ENCODE measurements at places on chromosomes 2 and 18.

DNA sequence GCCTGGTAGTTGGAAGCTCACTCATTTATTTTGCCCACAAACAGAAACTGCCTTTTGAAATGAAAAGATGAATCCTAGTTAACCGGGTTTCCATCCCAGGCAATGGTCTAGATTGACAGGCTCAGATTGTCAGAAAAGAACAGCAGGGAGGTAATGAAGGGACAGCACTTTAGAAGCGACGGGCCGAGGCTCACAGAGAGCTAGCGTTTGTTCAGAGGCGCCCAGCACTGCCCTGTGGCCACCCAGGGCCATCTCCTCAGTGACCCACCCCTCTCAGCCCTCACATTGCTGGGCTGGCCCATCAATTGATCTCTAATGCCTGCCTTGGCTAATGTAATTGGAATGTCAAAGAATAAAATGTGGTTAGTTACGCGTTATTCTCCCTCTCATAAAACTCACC lies 304.8 kb downstream of the CDCA7 start:
- no peak for DNase-seq

- no peak for DNase-seq
Measured at GRCh38 chr18:26386002-26386401, 159.8 kb downstream of the TAF4B start.

GRCh38 chr2:101348883-101349282 lies 38.4 kb downstream of the CREG2 start:
- no peak for DNase-seq

GRCh38 chr2:60470340-60470739 lies 83.1 kb downstream of the BCL11A start:
- no peak for DNase-seq

DNA sequence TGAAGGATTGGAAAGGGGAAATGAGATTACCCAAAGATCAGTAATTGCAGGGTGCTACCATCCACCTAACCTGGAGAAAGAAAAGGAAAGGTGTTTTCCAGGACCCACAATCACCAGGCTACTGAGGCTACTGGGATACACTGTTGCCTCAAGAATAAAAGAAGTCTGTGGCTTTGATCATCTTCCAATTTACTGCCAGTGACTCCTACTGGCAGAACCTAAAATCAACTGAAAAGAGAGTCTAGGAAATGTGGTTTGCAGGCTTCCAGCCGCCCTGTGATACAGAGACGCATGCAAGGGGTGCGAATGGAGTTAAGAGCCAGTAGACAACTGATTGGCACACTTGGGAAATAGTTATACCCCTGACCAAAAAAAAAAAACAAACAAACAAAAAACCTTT lies 16.6 kb upstream of the TTL start:
- no peak for DNase-seq

GRCh38 chr18:37665346-37665745 lies 99.7 kb upstream of the CELF4 start:
- DNase-seq: no peak

DNA sequence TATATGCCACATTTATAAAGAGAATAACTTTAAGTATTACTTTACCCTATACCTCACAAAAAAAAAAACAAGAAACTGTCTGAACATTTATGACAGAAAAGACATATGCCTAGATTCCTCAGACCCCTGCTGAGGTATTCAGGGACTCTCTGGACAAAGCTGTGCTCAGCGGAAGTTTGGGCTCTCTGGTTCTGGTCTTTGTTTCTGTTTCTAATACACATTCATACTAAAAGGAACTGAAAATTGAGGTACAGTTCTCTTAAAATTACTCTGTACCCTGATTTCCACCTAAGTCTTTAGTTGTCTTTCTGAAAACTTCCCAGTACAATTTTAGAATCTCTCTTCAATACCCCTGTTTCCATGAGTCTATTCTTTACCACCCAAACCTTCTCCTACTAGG lies 160.3 kb downstream of the IKZF2 start:
- DNase-seq: no peak

DNA sequence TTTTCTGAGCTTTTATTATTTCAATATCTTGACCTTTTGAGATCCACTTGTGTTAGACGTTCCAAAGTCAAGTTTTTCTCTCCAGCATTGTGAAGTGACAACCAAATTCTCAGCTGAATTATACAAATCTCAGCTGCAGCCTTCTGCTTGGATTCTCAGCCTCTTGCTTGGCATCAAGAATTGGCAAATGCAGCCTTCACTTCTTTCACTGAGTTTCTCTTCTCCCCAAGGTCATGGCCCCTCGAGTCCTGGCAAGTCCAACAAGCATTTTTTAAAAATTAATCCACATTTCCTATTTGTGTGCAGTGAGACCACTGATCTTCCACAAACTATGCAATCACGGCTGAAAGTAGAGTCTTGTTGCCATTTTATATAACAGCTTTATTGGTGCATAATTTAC lies 23.4 kb upstream of the SMIM21 start:
- DNase-seq: no peak

GRCh38 chr2:219525533-219526232 lies 11.4 kb downstream of the ASIC4 start:
- no peak for DNase-seq

GRCh38 chr2:175195012-175195411 lies 13.5 kb upstream of the ATP5MC3 start:
- DNase-seq: no peak

GRCh38 chr18:50232419-50232818 lies 33.9 kb downstream of the CFAP53 start:
- DNase-seq: no peak

GRCh38 chr2:21268878-21269224 lies 145.1 kb downstream of the TDRD15 start:
- no peak for DNase-seq

DNA sequence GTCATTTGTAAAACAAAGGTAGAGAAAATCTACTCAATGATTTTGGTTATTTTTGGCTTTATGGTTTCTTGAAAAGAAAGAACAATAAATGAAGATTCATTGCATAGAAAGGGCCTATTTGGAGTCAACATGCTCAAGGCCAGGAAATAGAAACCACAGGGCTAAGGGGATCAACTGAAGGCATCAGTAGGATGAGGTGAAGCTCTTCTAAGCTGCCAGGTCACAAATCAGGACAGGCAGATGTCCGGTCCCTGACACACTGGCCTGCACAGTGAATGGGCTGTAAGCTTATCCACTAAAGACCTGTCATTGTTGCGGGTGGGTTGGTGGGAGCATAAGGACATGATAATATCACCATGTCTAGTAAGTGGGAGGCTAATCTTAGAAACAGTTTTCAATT lies 31.6 kb upstream of the RNF138 start:
- no peak for DNase-seq

Data from esophagus squamous epithelium (tissue), 5 donors.